ENCODE measurements at places on chromosomes 1 and 21.
A peak's percentile ranks its signal among the peaks of the same experiment; 100 is the strongest.

- DNase-seq, result no peak
Observed at GRCh38 chr1:1926886-1927660, 8.0 kb upstream of the TMEM52 start.

DNA sequence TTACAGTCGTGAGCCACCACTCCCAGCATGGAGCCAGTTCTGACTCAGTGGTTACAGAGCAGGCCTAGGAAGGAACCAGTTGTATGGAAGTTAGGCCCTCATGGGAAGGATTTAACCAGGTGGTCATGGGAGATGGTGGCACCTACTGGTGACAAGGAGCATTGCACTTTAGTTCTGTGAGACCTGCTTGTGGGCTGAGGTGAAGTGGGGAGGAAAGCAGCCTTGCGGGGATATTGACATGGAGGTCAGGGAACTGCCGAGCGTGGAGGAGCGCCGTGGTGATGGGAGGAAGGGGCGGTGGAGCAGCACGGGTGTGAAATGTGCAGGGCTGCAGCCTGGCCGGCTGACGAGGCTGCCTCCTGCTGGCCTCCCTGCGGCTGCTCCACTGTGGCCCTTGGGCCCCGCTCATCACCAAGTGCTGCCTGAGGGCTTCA lies 100.4 kb downstream of the GALNT2 start:
- peak; percentile 10 for DNase-seq

GRCh38 chr1:65959896-65960567 lies 167.3 kb downstream of the PDE4B start:
- DNase-seq, result no peak

- no peak for DNase-seq
Observed at GRCh38 chr1:156684227-156684782, 7.1 kb upstream of the NES start.

DNA sequence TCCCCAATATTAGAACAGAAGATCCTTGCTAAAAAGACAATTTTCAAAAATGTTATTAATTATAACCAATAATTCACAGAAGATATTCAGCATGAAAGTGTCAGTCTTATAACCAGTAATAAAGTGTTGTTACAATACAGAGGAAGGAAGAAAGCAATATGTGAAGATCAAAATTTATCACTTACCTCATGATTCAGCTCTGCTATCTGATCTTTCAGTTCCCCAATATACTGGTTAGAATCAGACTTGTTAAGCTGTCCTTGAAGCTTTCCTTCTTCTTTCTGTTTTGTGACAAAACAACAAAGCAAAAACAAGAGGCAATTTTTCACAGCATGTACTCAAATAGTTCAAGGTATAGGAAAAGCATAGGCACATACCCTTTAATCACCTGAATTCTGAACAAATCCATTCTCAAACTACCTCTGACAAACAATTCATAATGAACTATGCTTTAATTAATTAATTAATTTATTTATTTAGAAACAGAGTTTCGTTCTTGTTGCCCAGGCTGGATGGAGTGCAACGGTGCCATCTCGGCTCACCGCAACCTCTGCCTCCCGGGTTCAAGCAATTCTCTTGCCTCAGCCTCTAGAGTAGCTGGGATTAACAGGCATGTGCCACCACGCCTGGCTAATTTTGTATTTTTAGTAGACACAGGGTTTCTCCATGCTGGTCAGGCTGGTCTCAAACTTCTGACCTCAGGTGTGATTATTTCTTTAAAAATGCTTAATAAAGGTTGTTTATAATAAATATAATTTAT lies 76.9 kb upstream of the GFI1 start:
- DNase-seq, result no peak

- no peak for DNase-seq
Observed at GRCh38 chr1:147162093-147162492, 10.2 kb downstream of the PRKAB2 start.

- no peak for DNase-seq
Observed at GRCh38 chr1:180221462-180221861, 8.6 kb upstream of the LHX4 start.

DNA sequence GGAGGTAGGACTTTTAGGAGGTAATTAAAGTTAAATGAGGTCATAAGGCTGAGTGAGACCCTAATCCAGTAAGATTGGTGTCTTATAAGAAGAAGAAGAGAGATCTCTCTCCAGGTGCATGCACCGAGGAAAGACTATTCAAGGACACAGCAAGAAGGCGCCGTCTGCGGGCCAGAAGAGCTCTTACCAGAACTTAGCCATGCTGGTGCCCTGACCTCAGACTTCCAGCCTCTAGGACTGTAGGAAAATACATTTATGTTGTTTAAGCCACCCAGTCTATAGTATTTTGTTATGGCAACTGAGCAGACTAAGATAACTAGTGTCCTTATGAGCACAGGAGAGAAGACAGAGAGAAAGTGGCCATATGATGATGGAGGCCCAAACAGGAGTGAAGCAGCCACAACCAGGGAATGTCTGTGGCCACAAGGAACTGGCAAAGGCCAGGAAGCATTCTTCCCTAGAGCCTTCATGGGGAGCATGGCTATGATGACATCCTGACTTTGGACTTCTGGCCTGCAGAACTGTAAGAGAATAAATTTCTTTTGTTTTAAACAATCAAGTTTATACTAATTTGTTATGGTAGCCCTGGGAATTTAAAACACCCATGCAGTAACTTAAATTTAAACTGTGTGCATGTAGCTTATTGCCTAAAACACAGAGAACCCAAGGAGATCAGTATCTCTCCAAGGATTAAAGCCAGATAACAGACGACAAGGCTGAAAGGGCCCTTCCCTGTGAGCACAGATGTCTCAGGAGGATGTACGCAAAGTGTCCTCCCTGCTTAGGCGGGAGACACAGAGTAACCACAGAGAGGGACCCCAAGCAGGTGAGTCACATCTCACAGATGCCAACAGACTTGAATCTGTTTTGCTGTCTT lies 9.9 kb upstream of the CD58 start:
- DNase-seq, result no peak

DNA sequence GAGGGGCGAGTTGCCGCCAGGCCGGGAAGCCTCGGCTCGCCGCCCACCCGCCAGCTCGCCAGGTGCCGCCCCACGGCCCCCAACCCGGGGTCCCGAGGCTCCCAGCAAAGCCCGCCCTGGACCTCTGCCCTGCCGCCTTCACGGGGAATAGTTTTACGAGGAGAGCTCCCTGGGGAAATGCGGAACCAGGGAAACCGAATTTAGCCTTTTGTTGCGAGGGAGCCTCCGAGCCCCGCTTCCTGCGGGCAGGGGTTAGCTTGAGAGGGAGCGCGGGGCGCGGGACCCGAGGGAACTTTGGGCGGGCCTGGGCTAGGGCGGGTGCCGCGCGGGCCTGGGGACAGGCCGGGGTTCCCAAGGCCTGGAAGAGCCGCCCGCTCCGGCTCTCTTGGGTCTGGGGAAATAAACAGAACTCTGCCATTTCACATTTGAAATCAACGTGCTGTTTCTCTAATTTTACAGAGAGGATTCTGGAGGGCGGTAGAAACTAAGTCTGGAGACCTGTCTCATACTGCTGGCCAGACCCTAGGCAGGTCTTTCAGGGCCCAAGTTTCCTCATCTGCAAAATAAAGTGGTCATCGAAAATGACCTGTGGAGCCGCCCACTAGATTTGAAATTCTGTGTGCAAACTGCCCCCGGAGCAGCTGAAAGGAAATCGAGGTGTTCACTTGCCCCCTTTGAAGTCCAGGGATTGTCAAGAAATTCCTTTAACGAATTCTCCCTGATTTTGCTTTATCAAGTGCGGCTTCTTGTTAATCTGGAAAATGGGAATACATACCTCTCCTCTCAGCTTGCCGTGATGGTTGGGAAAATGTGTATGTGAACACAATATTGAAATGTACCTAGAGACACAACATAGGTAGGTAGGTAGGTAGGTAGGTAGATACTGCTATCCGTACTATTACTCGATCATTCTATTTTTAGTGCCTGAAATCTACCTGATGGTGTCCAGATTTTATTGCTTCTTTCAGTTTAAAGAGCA lies 749 bp upstream of the GLUL start:
- no peak for DNase-seq

DNA sequence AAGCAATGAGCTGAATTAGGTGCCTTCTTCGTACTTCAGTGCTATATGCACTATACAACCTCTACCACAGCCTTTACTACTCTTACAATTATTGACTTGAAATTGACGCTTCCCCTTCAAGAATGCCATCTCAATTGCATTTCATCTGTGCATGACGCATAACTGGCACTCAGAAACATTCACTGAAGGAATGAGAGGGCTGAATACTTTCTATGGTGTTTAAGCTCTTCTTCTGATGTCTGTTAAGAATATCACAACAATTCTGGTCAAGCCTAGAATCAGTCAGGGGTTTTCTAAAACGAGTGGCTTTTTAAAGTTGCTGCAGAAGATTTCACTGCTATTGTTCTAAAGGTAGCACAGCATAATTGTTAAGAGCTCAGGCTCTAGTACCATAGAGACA lies 11.5 kb downstream of the DENND1B start:
- DNase-seq, result no peak

DNA sequence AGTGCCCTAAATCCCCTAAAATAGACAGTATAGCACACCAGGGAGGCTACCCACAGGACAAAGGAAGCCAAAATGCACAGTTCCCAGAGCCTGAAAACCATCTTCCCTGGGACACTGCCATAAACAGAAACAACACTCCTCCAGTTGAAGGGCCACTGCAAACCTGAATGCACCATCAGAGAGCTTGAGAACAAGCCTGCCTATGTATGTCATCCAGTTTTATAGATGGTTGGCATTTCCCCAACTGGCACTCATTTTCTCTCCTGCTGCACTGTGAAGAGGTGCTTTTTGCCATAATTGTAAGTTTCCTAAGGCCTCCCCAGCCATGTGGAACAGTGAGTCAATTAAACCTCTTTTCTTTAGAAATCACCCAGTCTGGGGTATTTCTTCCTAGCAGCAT lies 169.0 kb downstream of the AGBL4 start:
- DNase-seq, result no peak

- DNase-seq, result no peak
Observed at GRCh38 chr1:92957030-92957734, 4.1 kb downstream of the DIPK1A start.

GRCh38 chr1:199685369-199685768 lies 342.1 kb upstream of the NR5A2 start:
- DNase-seq, result no peak

DNA sequence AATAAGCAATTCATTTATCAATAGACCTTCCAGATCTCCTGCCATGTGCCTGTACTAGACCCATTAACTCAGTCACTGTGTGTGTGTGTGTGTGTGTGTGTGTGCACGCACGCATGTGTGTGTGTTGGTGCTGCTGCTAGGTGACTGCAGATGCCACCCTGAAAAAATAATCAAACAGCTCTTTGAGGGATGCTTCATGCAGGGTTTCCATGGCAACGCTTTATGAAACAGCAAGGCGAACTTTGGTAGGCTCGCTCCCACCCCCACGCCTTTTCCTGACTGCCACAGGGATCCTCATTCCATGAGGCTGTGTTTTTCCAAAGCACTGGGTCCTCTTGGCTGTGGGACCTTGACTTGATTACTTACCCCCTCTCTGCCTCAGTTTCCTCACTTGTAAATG lies 94.0 kb downstream of the HMGB4 start:
- DNase-seq, result no peak

DNA sequence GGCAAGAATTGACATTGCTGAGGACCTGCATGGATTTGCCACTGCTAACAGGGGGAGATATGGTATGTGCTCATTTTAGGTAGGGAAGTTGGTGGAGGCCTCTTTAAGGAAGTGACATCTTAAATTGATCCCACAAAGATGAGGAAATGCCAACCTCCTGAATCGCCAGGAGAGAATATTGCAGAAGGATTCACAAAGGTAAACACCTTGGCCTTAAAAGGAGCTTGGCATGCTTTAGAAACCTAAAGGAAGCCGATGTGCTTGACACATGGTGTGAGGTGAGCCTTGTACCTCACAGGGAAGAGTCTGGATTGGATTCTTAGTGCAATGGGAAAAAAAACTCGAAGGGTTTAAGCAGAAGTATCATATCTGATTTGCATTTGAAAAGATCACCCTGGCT lies 470.5 kb upstream of the DAB1 start:
- DNase-seq, result no peak

DNA sequence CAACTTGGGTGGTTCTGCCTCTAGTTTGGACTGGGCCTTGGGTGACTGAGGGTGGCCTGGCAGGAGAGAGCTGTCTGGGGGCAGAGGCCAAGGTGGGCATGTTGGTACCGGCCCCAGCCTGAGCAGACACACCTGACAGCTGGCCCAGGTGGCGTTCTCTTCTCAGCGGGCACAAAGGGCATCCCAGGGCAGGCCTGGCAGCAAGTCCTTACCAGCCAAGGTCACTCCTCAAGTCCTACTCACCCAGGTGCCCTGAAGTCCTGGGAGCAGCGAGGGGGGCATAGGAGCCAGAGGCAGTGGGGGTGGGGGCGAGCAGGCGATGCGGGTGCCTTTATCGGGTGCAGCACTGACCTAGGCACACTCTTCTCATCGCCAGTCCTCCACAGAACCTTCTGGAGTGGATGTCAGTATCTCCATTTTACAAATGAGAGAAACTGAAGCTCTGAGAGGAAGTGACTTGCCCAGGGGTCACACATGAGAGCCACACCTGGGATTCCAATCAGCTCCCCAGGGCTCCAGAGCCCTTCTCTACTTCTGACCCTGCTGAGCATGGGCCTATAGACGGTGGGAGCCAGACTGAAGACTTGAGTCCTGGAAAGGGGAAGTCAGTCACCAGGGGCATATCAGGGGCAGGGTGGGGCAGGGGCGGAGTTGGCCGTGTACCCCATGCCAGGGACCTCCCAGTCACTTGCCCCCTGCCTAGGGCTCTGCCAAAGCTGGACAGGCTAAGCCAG lies 587 bp upstream of the SLC25A34 start:
- no peak for DNase-seq

DNA sequence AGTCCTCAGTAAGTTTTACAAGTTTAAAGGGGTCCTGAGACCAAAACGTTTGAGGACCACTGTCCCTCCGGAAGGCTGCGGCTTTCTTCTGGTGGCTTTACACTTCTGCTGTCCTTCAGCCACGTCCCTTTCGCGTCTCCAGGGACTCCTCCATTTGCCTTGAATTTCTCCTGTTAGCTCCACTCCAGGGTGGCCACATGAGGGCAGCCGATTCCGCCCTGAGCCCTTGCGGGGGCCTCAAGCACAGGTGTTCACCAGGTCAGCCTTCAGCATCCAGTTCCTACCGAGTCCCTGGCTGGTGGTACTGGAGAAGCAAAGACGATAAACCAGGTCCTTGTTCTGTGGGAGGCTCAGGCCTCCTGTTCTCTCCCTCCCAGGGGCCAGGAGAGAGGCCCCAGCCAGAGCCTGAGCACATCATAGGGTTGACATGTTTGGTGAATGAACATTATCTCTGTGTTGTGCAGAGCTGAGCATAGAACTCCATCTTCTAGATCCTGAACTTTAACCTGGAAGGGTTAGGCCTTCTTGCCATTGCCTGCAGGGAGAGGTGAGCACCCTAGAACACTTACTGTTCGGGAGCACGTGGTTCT lies 27.4 kb upstream of the COQ8A start:
- DNase-seq, result peak; percentile 21
